Kidney epithelial cell (primary cell): ENCODE measurements at places on chromosomes 1 and 21.

GRCh38 chr1:206029484-206029883 lies 5.8 kb upstream of the CTSE start:
- no peak for DNase-seq

- DNase-seq = no peak
Measured at GRCh38 chr1:161678500-161678899, 15.6 kb downstream of the FCGR2B start.

GRCh38 chr1:219354962-219355361 lies 181.3 kb downstream of the LYPLAL1 start:
- DNase-seq = no peak

DNA sequence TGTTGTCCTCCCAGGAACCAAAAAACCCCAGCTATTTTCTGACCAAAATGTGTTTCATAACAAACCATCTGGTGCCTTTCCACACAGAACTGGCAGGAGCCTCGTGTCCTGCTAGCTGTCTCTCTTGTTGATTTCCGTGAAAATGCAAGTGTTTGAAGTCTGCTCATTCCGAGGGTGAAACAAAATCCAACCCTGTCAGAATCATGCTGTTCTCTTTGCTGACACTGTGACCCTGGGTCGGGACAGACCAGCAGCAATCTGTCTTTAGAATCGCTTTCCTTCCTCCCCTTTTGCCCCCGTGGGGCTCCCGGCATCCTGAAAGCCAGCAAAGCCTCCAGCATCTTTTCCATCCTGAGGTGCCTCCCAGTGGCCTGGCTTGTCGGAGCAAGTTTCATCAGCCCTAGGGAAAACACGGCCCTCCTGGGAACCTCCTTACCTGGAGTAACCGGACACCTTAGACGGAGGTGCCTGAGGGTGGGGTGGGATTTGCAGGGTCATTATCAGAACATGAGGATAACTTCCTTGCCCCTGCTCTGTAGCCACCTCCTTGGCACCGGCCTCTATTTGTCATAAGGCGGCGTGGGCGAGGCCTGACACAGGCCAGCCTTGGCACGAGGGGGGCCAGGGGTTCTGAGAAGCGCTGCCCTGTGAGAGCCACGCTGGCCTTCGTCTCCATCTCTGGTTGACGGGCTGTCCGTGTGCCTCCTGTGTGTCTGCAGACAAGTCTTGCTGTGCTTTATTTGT lies 24.9 kb downstream of the LDLRAP1 start:
- DNase-seq = no peak

- DNase-seq = no peak
Measured at GRCh38 chr1:15692121-15692682, 8.1 kb downstream of the PLEKHM2 start.

DNA sequence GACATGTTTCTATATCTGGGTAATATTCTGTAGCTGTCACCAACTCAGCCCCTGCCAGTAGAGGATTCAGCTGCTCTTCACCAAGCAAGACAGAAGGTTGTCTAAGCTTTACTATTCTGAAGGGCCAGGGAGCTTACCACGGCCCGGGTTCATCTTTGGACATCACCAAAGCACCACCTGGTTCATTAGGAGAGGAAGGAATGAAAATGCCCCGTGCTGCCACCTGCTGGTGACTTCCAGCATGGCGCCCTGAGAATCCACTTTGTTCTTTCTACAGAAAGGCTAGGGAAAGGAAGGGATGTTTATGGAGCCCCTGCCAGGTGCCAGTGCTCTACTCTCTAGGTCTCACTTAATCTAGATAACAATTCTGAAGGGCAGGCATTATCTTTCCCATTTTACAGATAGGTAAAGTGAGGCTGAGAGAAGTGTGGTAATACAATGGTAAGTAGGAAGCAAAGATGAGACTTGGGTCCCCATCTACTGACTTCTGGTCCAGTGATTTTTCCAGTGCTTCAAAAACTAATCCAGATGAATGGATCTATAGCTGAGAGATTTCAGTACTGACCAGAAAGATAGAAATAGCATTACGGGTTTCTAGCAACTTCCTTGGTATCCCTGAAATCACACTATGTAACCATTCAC lies 79.5 kb downstream of the BEND5 start:
- DNase-seq = no peak

DNA sequence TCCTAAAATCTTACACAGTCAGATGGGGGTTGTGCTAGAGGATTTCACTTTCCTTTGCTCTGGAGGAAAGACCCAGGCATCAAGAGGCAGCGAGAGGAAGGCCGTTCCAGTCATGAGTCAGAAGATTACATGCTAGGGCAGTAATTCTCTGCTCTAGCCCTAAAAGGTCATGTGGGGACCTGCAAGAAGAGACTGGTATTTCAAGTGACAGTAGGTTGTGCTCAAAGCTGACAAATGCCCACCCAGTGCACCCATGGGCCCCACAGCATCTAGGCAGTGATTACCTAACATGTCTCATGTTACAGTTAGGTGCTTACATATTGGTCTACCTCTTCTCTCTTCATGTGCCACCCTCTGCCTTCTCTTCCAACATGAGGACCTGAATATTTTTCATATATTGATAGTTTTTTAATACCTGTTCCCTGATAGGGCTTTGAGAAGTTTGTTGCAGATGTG lies 99.7 kb upstream of the BEND5 start:
- no peak for DNase-seq

DNA sequence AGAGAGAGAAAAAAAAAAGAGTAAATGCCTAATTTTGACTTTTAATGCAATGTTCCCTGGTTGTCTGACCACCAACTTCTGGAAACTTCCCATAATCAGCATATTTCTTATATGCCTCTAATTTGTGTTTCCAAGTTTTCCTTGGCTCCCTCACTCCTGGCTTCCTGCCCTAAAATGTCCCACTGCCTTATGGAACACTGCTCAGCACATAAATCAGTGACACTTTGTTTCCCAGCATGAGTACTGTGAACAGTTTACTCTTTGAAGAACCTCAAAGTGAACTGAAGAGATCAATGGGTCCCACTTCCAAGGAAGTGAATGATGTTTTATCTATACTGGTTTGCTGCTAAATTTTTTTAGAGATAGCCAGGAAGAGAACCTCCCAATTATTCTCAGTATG lies 271.3 kb upstream of the PRMT6 start:
- no peak for DNase-seq

- DNase-seq = no peak
Measured at GRCh38 chr1:111585447-111586086, 34.0 kb upstream of the RAP1A start.

- no peak for DNase-seq
Measured at GRCh38 chr1:180264595-180264994, 34.5 kb downstream of the LHX4 start.
